ENCODE measurements at places on chromosomes 13 and 19.

DNA sequence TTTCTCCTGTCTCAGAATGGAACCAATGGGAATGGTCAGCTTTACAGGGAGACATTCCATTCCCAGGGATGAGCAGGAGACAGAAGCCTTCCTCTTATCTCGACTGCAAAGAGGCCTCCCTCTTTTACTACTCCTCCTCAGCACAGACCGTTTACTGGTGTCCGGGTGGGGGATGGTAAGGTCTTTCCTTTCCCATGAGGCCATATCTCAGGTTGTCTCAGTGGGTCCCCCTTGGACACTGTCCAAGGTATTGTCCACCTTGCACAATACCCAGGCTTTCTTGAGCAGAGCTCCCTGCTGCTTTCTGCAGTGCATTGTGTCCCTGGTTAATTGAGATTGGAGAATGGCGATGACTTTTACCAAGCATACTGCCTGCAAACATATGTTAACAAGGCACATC lies 7.5 kb upstream of the ZNF808 start:
- peak; percentile 33 for DNase-seq

DNA sequence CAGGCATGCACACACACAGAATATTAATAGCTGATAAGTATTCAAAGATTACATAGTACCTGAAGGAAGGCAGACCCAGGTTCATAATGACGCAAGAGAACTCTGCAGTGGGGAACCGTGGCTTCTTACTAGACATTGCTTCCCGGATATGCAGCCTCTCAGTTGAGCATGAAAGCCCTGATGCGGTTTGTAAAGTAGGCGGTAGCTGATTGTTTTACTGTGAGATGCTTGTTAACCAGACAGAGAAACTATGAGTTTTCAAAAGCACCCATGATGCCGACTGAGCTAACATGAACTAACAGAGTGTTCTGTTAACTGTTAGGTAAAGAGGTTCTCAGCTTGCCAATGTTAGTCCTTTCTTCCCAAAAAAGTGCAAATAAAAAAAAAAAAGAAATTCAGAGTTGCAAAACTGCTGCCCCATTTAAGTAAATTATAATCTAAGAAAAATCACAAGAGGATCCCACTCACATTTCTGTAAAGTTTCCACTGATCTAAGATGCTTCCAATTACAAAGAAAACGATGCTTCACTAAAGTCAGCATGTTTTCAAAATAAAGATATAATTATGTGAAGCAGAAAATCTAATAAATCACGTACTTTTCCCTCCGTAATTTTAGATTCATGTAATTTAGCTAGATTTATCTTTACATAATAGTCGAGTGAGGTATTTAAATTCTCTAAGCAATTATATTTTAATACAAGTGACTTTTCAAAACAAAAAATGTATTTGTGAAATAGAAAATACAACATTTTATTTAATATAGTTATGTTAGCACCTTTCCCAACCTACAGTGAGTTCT lies 2.2 kb downstream of the FLT1 start:
- no peak for DNase-seq

DNA sequence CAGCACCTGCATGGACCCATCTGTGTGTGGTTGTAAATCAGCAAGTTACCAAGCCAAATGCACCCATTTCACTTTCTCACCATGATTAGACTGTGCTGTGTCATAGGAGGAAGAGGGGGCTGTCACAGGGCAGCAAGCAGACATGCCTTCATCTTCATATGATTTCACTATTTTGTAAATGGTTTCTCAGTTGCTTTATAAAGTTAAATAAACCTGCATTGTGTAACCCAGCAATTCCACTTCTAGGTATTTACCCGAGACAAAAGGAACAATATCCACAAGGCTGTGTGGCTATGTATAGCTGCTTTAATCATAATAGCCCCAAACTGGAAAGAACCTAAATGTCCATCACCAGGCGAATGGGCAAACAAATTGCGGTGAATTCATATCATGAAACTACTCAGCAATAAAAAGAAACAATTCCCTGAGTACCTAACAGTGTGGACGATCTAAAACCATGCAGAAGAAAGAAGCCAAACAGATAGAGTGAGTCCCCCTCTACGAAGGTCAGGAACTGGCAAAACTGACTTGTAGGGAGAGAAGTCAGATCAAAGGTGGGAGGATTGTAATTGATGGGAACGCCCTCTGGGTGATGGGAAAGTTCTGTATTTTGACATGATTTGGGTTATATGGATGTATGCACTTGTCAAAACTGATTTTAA lies 185.4 kb downstream of the COL4A1 start:
- no peak for DNase-seq

DNA sequence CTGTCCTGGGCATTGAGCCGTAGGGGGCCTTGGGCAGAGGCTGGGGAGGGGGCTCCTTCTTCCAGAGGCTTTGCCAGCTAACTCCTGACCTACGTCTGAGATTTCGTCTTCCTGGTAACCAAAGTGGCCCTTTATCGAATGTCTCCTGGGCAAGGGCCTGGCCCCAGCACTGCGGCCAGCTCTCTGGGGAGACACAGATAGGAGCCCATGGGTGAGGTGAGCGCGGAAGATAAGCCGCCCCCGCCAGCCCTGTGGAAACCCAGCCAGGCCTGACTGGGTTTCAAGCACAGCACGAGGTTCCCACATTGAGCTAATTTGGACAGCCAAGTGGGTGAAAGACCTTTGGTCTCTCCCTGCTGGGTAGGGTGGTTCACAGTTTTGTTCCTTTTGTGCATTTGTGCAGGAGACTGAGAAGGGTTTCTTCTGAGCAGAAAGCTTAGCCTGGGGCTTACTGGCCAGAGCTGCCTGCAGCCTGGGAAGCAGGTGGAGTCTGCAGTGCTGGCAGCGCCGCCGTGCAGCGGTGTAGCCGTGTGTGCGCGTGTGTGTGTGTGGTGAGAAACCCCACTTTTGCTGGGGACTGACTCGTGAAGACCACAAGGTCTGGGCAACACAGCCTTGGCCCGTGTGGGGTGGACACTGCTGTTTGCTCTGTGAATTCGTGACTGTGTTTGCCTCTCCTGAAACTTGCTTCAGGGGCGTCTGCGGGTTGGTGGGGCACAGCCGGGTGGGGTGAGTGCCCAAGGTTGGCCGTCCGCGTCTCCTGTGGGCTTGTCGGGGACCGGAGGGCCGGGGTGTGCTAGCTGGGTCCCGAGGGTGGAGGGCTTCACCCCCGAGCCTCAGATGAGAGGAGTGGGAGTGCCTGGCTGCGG lies 2.5 kb downstream of the BSG start:
- DNase-seq: no peak

DNA sequence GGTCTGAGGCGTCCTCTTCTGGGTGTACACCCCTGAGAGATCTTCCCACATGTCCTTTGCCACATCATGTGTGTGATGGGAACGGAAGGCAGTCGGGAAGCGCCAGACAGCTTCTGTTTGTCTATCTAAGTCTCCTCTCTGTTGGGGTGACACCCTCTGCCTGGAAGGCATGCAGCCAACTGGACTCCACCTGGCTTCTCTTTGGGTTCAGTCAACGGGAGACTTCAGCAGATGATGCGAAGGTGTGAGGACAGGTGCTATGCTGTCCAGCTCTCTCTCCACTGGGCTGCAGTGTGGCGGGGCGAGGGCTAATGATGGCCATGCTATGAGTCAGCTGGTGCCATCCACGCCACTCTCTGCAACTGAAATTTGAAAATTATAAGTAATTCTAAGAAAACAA lies 14.3 kb upstream of the SBK3 start:
- DNase-seq: no peak

DNA sequence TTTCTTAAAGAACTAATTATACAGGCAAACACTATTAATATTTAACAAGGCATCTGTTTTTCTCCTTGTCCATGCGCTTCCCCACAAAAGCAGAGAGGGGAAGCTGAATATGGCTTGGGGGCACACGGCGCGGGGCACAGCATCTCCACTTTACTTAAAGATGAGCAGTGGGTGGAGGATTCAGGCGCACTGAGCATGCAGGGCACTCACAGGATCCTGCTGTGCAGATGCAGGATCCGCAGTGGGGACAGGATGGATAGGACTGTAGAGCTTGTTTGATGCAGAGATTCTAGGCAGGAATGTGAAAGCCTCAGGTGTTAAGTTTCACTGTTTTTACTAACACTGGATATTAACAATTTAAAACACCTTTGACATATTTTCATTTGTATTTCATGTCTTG lies 43.3 kb downstream of the ATP11A start:
- DNase-seq: no peak

DNA sequence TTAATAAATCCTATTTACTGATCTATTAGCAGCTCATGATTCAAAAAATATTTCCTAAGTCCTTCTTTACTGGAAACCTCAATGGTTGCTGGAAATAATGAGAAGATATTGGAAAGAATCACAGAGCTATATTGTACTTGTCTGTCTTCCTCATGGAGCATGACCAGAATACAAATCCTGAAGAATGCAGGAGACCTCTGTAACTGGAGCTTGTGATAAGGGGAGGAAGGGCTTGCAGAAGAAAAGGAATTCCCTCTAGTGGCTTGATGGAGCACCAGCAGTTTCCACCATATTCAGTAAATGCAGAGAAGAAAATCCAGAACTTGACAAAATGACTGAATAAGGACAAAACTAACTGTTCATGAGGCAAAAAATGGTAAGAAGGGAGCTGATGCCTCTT lies 1333.1 kb downstream of the EFNB2 start:
- DNase-seq: no peak

DNA sequence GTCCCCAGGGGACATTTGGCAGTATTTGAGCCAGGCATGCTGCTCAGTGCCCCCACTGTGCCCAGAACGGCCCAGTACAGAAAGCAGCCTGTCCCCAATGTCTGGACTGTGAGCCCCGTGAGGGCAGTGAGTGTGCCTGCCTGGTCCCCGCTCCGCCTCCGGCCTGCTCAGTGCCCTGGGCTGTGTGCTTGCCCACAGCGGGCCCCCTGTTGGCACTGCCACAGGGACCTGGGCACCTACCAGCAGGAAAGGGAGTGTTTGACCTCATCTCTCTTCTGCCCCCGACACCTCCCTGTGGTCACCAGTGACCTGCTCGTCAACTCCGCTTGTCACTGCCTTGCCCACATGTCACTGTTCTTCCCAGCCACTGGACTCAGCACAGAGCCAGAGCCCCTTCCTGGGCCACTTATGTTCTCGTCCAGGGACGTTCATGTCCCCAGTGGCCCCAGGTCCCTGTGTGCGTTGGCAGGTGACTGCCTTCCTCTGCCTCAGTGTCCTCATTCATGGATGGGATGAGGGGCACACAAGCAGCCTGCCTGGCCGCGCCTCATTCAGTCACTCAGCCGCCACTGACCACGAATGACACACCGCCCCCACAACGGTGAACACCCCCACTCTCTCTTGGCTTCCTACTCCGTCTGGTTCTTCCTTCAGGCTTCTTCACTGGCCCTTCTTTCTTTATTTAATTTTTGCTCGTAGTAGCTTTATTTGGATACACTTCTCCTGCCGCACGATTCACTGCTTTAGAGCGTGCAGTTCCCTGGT lies 2.8 kb downstream of the FZR1 start:
- DNase-seq: no peak

- no peak for DNase-seq
Observed at GRCh38 chr19:2193807-2194206, 30.1 kb downstream of the DOT1L start.

GRCh38 chr19:34490141-34490766 lies 8.7 kb downstream of the WTIP start:
- no peak for DNase-seq

DNA sequence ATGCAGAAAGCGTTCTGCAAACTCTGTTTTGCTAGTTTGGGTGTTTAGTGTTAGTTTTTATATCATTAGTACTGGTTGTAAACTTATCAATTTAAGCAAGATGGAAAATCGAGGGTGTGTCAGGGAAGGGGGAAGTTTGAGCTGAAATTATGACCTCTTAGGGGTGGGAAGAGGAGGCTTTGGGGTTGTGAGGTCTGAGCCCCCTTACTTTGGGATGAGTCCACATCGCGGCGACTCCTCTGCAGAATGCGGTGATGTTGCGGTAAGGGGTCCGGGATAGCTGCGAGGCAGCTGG lies 743 bp upstream of the NDUFS7 start:
- DNase-seq: no peak

GRCh38 chr13:73325723-73326558 lies 267.1 kb downstream of the KLF5 start:
- no peak for DNase-seq

DNA sequence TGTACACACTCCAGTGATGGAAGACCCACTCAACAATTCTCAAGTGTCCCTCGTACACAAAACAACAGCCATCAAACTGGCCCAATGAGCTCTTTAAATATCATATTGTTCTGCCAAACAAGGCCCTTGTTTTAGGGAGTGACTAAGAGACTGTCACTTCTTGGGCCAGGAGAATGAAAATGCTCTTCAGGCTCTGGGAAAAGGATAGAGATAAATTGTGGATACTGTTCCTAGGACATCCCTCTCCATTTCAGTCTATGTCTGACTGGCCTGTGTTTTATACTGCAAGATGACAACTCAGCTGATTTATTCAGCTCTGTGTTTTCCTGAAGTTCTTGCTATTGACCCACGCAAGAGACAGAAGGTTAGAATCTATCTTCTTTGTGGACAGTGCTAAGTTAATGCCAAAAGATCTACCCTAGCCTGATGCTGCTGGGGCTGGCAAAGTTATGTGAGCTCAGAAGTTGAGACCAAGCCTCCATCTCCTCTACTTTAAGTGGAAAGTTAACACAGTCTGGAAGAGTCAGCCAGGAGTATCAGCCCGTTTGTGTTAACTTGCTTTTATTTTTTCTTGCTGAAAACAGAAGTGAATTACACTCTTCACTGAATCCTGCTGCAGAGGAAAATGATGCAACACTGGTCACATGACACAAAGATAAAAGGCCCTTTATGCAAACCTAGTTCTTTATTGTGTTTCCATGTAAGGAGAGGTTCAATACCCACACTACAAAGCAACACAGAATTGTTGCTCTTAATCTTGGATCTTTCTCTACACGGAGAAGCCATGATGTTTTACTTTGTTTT lies 14.6 kb downstream of the FRY start:
- no peak for DNase-seq

DNA sequence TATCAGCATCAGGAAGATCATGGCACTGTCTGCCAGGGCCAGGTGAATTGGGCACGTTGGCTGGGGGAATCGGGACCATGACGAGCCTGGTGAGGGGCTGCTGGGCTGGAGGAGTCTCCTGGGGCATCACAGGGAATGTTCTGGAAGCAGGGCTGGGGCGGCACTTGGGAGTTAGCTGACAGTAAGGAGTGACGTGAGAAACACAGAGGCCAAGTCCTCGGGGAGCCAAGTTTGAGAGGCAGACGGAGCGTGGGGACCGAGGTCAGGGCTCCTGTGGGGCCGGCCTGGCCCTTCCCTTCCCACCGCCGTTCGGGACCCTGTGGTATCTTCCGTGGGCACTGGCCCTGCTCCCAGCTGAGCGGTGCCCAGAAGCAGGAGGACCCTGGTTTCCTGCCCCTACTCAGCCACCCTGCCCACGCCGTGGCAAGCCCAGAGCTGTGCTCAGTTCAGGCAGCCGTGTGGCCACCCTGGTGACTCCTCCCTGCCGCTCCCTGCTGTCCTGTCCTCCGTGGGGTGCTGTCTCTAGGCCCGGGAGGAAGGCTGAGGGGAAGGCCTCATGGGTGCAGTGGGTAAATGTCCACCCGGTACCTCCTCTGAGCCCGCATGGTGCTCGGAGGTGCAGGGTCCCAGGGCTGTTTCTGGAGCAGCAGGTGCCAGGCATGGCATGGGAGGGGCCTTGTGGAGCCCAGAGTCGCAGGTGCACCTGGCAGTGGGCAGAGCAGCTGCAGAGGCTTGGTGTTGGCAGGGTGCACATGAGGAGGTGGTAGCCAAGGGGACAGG lies 25.2 kb downstream of the CRTC1 start:
- DNase-seq: no peak

- no peak for DNase-seq
Observed at GRCh38 chr13:109497917-109498316, 288.5 kb downstream of the IRS2 start.

Data from mesenteric fat pad (tissue), 1 donor.